Lung microvascular endothelial cell (primary cell): ENCODE measurements at places on chromosomes 3 and 15. TPM values are rescaled to one million over a fixed set of nuclear protein-coding genes. Genes with fewer than 3 reads are reported as not detected.

EAF2 gene
- 0.40 and 0.44 TPM in 2 replicates for total RNA-seq

RASL12 gene
- not detected in 2 replicates for total RNA-seq

GATA2 gene
- 7.8 and 11.3 TPM in 2 replicates for total RNA-seq

PPARG gene
- 42.7 and 77.8 TPM in 2 replicates for total RNA-seq
